ENCODE measurements at places on chromosomes 2 and 18.

DNA sequence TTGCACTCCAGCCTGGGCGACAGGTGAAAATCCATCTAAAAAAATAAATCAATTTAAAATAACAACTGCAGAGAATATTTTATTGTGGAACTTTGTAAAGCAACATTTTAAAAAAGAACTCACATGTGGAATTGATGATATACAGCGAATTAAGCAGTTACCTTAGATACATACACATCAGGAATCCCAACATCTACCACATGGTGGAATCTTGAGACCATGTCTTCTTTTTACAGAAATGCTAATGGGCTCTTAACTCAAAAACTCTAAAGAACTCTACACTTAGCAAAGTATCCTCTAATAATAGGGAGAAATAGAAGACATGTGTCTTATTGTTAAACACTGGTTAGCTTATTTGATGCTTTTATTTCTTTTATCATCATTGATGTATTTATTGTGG lies 373.6 kb downstream of the CDH7 start:
- DNase-seq = no peak

DNA sequence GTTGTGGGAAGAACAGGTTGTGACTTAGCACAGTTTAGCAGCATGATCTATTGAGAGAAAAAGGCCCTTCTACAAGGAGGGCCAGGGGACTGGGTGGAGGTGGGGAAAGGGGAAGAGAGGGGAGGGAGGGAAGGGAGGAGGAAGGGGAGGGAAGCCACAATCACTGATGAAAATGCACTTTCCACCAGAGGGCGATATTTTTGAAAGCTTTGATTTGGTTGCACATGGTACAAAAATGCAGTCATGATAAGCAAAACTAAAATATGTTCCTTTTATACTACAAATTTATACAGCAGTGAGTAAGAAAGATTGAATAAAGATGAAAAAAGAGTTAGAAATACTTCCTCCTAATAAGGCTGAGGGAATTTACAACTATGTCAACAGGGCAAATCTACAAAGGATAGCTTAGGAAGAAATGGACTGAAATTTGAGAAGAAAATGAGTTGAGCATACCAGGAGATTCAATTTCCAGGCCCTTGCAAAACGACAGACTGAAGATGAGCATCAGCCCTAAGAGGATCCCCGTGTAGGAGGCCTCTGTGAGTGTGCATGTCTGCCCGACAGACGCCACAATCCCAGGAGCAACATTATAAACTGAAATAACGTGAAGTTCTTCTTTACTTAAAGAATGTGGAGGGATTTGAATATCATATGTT lies 17.2 kb downstream of the SH3YL1 start:
- DNase-seq = peak; percentile 52

DNA sequence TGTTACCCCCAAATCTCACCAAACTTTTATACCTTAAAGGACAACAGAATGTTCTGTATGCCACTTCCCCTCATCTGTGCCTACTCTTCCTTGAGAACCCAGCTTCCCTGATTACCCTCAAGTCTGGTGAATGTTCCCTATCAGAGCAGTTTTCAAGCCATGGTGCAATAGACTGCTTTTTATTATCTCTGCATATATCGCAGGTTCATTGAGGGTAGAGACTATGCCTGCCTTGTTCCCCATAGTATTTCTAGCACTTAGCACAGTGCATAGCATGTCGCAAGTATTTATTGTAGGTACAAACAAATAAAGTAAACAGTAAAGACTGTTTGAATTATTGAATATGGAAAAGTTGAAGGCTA lies 146.6 kb downstream of the HAUS1 start:
- no peak for DNase-seq

- no peak for DNase-seq
Measured at GRCh38 chr2:100178864-100179263, 36.5 kb upstream of the AFF3 start.

- peak; percentile 19 for DNase-seq
Measured at GRCh38 chr2:197024206-197024605, 97.7 kb upstream of the PGAP1 start.

- peak; percentile 20 for DNase-seq
Measured at GRCh38 chr2:84649487-84650142, 133.3 kb downstream of the DNAH6 start.

GRCh38 chr2:235027558-235028214 lies 75.9 kb downstream of the SH3BP4 start:
- DNase-seq = peak; percentile 47

- DNase-seq = peak; percentile 49
Measured at GRCh38 chr18:7608781-7609201, 41.7 kb downstream of the PTPRM start.

DNA sequence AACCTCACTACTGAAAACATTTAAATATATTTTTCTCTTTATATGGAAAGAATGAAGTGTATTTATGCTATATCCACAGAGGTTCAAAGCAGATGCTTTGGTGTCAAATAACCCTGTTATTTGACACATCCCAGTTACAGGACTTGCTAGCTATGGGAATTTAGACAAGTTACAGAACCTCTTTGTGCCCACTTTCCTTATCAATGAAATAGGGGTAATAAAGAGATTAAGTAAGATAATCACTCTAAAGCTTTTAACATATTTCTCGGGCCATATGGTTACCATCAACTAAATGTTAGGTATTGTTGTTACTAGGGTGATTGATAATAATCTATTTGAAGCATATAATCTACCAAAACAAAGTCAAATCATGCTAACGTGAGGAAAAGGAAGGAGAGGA lies 1660.6 kb upstream of the NXPH2 start:
- no peak for DNase-seq

DNA sequence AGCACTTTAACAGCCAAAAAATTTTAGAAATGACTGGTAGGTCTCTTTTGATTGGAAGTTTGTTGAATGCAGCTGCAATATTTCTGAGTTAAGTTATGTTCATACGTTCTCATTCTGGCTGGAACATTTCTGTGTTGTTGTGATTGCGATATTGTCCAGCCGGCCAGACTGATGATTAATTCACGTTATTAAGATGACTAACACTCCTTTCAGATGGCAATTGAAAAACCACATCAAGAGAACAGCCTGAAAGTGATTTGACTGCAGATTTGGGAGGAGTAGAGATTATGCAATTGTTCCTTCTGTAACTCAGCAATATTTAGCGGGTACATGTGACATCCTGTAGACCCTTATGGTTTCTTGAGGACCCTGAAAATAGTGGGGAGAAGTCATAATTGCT lies 133.7 kb downstream of the FBXO15 start:
- peak; percentile 0 for DNase-seq

DNA sequence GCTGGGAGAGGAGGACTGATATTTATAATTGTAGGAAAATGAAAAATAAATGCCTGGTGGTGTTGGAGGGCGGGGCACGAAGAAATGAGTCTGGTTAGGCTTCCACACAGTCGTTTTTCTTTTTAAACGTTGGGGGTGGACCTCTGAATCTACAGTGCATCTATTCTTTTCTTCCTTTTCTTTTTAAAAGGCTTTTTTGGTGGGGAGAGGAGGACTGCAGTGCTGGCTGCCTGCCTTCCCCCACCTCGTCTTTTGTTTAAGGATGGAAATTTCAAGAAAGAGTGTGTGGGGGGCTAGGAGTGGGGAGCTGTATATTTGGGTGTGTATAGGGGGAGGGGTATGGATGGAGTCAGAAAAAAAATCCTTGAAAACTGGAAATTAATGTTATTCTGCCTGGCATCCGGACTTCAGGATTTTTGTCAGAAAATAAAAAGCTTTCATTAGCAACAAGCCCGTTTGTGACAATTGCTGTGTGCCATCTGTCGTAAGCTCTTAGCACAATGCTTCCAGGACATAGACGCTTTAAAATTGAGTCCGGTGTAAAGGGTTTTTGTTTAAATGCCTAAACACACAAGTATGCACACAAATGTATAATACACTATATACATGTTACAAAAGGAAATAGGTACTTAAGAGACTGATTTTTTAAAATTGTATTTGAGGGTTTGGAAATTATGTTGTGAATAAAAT lies 1.1 kb downstream of the MAP2 start:
- peak; percentile 28 for DNase-seq

- peak; percentile 14 for DNase-seq
Measured at GRCh38 chr18:67794521-67794920, 278.0 kb upstream of the DSEL start.

DNA sequence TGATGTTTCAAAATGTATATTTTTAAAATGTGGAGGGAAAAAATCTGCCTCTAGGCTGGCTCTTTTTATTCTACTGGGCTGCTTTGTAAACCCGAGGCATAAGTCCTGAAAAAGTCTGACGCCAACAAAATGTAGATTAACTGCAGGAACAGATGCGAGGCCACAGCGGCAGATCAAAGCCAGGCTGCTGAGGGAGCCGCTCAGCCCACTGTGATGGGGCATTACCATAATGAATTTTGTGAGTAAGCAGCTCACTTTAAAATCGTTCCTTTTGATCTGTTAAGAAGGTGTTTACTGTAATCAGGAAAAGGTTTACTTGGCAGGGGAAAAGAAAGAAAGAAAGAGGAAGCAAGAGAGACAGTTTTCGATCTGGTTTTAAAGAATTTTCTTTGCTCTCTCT lies 269.0 kb downstream of the ICOS start:
- peak; percentile 46 for DNase-seq

GRCh38 chr2:23666980-23667357 lies 260.0 kb downstream of the ATAD2B start:
- no peak for DNase-seq

DNA sequence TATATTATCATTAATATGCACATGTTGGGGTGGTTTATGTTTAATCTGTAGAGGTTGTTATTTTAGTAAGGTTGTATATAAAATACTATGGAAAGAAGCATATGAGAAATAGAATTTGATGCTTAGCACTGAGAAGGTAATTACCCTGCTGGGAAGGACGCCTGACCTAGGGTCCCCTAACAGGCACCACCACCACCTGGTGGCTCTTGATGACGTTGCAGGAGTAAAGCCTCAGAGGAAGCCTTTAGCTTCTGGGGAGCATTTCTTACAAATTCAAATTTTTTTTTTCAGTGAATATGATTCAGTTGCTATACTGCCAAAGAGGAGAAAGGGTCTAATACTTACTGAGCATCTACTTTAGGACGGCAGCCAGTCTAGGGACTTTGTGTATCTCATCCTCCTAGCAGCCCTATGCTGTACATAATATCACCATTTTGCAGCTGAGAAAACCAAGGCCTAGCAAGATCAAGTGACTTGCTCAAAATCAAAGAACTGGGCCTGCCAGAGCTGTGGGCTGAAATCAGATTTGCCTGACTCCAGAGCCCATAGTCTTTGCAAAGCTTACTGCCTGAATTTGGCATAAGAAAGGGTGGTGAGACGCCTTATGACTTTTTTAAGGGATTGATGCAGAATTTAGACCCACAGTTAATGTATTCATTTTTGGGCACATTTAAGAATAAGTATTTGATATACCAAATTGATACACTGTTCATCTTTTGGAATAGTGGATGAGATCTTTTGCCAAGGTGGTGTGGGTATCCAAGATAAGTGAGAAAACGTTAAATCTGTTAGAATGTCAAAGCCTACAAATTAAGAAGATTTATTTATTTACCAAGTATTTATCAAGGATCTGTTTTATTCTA lies 78.8 kb upstream of the GAREM1 start:
- peak; percentile 73 for DNase-seq

GRCh38 chr18:21100678-21101077 lies 10.9 kb downstream of the ROCK1 start:
- DNase-seq = no peak

GRCh38 chr2:16124881-16125613 lies 184.7 kb downstream of the MYCN start:
- DNase-seq = no peak

- DNase-seq = peak; percentile 80
Measured at GRCh38 chr2:103401621-103402020, 639.8 kb downstream of the TMEM182 start.

- DNase-seq = peak; percentile 49
Measured at GRCh38 chr2:230956827-230957755, 32.0 kb upstream of the GPR55 start.

DNA sequence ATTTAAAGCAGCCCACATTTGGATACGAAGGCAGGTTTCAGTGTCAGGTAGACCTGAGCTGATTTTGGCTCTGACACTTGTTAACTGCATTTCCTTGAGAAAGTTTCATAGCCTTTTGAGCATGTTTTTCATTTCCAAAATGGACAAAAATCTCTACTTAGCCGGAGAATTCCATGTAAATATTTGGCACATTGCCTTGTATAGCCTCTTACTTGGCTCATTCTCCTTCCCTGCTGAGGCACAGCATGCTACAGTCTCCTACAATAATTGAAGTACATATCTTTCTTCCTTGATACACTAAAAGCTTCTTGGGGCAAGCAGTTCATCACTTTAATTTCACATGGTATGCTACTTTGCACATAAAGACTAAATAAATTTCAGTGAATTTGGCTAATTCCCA lies 772.2 kb upstream of the CHAC2 start:
- DNase-seq = peak; percentile 53

GRCh38 chr18:30481871-30482270 lies 560.7 kb downstream of the DSC3 start:
- no peak for DNase-seq

DNA sequence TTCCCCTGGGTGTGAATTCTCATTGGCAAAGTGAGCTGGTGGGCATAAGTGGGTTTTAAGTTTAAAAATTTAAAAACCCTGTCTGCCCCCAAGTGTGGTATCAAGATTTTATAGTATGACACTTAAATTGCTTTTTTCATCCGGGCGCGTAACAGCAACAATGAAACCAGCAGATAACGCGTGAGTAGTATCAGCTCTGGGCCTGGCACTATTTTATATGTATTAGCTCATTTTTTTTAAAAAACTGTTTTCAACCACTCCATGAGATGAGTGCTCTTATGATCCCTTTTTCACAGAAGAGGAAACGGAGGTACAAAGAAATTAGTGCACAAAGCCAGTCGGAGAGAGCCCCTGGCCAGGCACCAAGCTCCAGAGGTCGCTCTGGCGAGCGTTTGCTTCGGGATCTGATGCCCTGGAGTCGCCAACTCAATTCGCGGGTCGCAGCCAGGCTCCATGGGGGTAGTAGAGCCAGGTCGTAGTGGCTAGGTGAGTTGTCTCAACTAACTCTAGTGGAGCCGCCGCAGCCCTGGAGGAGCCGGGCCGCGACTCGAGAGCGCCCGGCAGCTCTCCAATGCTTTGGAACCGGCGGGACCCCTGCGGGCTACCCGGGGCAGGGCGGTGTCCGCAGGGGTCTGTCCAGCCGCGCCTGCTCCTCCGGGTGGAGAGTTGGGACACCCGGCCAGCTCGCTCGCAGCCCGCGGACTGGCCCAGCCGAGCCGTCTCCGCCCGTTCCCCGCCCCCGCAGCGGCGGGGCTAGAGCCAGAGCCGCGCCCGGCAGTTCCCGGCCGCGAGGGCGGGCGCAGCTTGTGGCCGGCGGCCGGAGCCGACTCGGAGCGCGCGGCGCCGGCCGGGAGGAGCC lies at the start of gene IL1R1:
TSS of gene IL1R1 (plus strand) at position 777 of the 859 bp plus-strand sequence. CDS start 14,979 bp downstream, outside the sequence.
- peak; percentile 85 for DNase-seq

- no peak for DNase-seq
Measured at GRCh38 chr2:142585785-142586184, 291.7 kb upstream of the KYNU start.

- no peak for DNase-seq
Measured at GRCh38 chr2:112920923-112921532, 10.1 kb downstream of the IL37 start.

GRCh38 chr2:72235497-72236415 lies 88.1 kb upstream of the CYP26B1 start:
- no peak for DNase-seq

- DNase-seq = no peak
Measured at GRCh38 chr2:226611944-226612318, 187.7 kb downstream of the IRS1 start.

- peak; percentile 50 for DNase-seq
Measured at GRCh38 chr2:100909534-100910081, 89.7 kb downstream of the NPAS2 start.

GRCh38 chr2:156526950-156527636 lies 90.9 kb downstream of the GPD2 start:
- no peak for DNase-seq

GRCh38 chr2:109679626-109680025 lies 65.5 kb downstream of the SOWAHC start:
- DNase-seq = no peak

- no peak for DNase-seq
Measured at GRCh38 chr2:222976521-222977061, 75.4 kb upstream of the KCNE4 start.
